ENCODE measurements at places on chromosomes 12 and 14.

DNA sequence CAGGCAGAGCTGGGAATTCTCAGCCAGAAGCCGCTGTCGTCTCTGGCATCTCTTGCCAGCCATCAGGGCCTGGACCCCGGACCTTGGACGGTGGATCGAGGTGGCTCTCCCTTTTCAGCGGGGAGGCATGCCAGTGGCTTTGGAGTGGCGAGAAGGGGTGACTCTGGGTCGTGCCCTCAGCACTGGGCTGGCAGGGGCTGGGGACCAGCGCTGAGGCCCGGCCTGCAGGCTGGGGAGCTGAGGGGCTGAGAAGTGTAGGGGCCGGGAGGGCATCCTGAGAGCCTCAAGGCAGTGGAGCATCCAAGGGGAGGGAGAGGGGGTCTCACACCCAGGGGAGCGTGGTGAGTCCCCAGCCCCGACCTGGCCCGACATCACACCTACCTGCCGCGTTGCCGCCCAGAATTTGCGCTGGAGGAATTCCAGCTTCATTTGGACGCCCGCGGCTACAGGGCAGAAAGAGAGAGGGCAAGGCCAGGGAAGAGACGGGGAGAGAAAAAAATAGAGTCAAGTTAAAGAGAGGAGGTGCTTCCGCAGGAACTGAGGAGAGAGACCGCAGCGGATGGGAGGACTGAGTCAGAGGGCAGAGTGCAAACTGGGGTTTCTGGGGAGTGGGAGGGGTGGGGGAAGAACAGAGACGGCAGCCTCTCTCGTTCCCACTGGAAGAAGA lies 9.0 kb upstream of the LRTM2 start:
- no peak for DNase-seq

DNA sequence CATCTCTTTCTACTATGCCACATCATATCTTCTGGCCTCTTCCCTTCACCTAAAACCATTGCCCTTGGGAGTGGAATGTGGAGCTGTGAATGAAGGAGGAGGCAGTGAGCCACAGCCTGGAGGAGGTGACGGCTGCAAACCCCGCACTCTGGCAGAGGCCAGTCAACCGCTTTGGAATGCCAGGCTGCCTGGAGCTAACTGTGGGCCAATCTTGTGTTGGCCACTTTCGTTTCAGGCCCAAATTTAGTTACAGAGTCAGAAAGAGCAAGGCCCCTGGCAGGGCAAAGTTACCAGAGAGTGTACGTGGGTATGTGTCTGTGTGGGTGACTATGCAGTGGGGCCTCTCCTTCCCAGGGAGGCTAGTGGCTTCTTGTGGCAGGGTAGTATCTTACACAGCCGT lies 40.1 kb downstream of the CACNA1C start:
- no peak for DNase-seq

- no peak for DNase-seq
Measured at GRCh38 chr14:92690171-92691011, 58.0 kb downstream of the LGMN start.

DNA sequence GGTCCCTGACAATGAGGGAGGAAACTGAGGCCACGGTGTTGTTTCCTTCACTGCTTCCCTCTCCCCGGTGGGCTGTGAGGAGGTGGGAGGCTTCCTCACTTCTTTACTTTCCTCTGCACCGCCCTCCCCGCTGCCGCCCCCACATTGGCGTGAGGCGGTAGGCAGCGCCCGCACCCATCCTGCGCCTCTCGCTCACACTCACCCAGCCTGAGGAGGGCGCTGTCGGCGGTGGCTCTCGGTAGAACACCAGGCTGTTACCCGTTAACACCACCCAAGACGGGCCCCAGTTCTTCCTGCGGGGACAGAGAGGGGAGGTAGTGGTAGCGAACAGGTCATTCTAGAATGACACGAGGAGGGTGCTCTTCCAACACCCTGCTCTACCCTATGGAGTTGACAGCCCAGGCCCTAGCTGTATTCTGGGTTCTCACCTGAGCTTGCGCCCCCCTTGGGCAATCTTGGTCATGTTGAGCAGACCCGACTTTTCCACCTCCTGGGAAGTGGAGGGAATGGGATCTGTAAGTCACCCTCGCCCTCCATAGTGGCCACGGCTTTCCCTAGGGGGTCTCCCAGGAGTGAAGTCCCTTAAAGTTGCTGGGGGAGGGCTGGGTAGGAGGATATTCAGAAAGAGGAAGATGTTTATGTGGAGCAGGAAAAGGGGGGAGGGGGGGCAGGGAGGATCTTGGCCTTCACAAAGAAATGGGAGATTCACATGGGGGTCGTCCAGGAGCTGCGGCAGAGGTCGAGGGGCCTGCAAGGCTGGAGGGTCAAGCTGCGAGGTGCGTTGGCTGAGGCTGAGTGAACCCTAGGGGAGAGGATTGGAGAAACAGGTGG lies 3.3 kb downstream of the ARHGAP9 start:
- no peak for DNase-seq

- no peak for DNase-seq
Measured at GRCh38 chr14:46964378-46964777, 312.8 kb upstream of the RPL10L start.

GRCh38 chr12:19236656-19237055 lies 107.1 kb downstream of the PLEKHA5 start:
- DNase-seq: no peak

- no peak for DNase-seq
Measured at GRCh38 chr14:30337456-30337855, 221.5 kb upstream of the G2E3 start.

- no peak for DNase-seq
Measured at GRCh38 chr12:97756741-97757140, 294.1 kb downstream of the RMST start.

GRCh38 chr14:102991376-102991775 lies 66.0 kb downstream of the CDC42BPB start:
- no peak for DNase-seq

DNA sequence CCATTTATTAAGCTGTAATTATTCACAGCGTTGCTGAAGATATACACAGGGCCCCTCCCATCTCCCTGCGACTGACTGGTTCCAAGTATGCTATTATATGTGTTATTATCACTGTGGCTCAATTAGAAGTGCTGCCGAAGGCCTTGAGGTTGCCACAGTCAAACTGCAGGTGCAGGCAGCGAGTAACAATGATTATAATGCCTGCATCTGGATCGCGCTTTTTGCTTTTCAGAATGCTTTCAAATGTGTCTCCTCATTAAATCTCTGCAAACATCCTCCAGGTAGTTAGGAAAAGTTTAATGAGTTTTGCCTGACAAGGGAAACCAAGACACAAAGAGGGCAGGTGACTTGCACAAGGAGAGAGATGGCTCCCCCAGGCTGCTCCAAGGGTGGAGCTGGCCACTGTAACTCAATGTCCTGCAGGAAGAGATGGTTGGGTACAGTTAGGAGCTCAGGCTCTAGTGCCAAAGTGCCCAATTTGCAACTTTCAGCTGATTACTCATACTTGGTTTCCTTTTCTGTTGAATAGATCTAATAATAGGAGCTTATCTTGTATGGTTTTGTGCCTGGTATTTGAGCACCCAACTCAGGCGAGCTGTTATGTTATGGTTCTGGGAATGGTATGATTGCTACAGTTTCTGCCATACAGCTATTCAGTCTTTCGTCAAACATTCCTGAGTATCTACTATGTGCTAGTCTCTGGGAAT lies 1.7 kb upstream of the SYNE3 start:
- no peak for DNase-seq

DNA sequence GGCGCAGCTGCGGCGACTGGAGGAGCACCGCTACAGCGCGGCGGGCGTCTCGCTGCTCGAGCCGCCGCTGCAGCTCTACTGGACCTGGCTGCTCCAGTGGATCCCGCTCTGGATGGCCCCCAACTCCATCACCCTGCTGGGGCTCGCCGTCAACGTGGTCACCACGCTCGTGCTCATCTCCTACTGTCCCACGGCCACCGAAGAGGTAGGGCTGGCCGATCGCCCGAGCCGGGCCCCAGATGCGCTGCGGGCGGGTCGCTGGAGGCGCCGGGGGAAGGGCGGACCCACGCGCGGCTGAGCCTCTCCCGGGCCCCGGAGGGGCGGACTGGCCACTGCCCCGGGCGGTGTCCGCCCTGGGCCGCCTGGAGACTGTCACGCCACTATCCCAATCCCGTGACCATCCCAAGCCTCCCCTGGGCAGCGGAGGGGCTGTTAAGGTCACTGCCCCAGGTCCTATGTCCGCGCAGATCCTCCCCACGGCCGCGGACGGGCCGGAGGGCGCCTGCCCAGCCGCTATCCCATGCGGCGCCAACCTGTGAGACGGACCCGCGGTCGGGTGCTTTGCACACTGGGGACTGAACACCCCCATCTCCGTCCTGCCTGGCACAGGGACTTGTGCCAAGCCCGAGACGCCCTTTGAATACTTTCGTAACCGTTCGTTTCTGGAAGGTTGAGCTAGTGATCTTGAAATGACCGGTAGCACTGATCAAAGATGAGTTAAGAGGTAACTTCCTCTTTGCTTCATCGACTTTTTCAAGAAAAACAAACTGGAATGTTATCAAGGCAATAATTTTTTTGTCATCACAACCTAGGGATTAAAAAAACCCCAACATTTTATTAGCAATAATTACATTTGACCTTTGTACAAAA lies 725 bp downstream of the CHPT1 start:
- DNase-seq: no peak

DNA sequence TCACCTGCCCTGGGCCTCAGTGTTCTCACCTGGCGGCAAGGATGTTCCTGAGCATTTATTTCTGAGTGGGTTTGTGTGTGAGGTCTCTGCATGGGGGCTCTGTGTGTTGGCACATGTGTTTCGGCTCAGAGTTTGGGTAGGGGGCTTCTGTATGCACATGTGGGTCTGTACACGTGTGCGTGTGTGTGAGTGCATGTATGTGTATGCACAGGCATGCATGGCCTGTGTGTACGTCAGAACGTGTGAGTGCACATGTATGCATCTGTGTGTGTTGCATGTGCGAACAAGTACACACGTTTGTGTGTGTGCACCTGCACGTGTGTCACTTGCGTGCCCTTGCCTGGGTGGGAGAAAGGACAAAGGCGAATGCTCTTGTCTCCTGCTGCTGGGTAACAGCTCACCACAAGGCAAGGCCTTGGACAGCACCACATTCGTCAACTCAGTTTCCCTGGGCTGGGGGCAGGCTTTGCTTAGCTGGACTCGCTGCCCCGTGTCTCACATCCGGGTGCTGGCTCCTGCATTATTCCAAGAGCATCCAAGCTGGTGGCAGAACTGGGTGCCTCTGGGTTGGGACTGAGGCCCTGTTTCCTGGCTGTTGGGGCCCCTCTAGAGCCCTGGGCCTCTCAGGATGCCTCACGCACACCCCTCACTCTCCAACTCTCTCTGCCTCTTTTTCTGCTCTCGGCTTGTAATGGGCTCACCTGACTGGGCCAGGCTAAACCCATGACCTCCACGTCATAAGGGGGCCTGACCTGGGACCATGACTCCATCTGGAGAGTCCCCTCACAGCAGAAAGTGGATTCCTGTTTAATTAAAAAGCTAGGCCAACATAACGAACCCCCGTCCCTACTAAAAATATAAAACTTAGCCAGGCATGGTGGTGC lies 153.6 kb upstream of the C14orf180 start:
- peak; percentile 79 for DNase-seq

GRCh38 chr12:22029991-22030390 lies 16.0 kb upstream of the CMAS start:
- no peak for DNase-seq

- DNase-seq: no peak
Measured at GRCh38 chr12:119325813-119326212, 8.7 kb upstream of the CCDC60 start.

DNA sequence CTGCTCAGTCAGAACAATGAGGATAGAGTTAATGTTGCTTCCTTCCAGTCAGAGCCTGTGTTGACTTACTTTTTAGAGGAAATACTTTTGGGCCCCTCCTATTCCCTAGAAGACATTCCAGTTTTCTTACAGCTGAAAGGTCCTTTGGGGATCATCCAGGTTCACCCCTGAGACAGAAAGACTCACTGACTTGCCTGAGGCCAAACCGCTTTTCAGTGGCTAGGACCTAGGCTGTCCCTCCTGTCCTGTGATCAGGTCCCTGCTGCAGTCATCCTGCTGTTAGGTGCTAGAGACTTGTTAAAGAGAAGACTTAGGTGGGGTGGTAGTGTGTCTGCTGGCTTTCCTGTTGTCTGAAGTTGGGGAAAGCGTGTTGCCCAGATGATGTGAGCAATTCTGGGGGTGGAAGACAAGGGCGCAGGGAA lies 39.6 kb downstream of the SUSD6 start:
- DNase-seq: no peak

DNA sequence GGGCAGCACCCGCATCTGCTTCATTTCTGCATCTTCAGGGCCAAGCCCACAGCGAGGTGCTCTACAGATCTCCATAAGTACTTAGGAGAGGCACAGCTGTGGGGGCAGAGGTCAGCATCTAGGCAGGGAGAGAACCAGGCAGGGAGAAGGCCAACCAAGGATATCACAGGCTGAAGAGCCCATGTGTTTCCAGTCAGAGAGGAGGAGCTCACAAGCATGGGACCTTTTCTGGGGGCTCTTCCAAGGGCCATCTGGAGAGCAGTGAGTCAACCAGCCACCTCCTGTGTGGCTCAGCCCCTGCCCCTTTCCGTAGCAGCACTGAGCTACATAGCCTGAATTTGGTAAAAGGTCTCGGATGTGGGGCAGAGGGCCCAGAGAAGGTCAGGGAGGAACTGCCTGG lies 78.5 kb downstream of the ARL6IP4 start:
- no peak for DNase-seq

DNA sequence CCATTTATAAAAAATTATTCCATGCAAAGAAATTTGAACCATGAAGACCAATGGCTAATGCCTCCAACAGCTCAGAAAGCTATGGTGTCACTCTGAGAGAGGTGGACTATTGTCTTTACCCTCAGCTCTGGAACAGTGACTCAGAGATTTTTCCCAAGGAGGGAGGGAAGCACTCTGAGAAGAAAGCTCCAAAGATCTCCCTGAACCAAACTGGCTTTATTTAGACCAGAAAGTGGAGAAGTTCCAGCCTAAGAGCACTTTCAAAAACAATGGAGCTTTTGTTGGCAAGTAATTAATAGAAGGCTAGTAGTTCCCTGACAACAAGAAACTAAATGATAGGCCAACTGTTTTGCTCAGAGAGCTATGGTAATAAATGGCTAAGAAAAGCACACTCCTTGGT lies 599.9 kb upstream of the MDGA2 start:
- no peak for DNase-seq

GRCh38 chr12:125860672-125861288 lies 795.5 kb downstream of the AACS start:
- no peak for DNase-seq

GRCh38 chr14:89498878-89499277 lies 81.8 kb upstream of the FOXN3 start:
- no peak for DNase-seq

- no peak for DNase-seq
Measured at GRCh38 chr14:95523815-95524448, 7.5 kb upstream of the SYNE3 start.

GRCh38 chr12:26566675-26567074 lies 266.3 kb downstream of the ITPR2 start:
- DNase-seq: no peak

GRCh38 chr12:98736352-98737321 lies 91.5 kb downstream of the APAF1 start:
- no peak for DNase-seq

DNA sequence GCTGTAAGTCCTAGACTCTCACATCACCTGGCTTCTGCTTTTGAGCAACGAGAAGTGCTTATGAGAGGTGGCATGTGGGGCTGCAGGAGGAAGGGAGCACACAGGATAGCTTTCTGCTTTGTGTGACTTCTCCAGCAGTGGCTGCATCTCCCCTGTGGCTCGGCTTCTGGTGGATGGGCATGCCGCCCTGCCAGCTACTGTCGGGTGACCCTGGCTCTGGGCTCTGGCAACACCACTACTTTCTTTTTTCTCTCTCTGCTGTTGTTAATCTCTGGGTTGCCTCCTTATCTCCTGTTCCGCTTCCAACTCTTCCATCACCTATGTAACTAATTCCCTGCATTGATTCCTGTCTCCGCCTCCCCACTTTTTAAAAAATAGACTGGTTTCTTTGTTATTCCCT lies 209.1 kb upstream of the DAAM1 start:
- no peak for DNase-seq

GRCh38 chr14:89869606-89870005 lies 84.9 kb downstream of the EFCAB11 start:
- DNase-seq: no peak
